ENCODE measurements at places on chromosomes 5 and 9. TPM values are rescaled to one million over a fixed set of nuclear protein-coding genes. Genes with fewer than 3 reads are reported as not detected.

GRCh38 chr5:134490255-134490924 is 35.1 kb upstream of the JADE2 start:
- no peak for DNase-seq

DNA sequence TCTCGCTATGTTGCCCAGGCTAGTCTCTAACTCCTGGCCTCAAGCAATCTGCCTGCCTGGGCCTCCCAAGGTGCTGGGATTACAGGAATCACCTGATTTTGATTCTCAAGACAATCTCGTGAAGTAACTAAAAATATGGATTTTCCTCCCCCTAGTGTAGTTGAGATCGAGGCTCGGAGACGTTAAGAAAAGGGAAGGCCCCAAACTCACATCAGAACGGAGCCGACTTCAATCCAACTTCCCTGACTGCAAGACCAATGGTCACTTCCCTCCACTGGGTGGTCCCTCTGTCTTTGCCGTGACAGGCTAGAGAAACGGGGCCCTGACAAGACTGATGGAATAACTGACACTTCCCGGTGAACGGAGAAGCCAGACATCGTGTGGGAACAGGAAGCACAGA is 28.3 kb downstream of the BARHL1 start:
- no peak for DNase-seq

GRCh38 chr5:110823571-110823970 is 84.8 kb downstream of the SLC25A46 start:
- DNase-seq: no peak

DNA sequence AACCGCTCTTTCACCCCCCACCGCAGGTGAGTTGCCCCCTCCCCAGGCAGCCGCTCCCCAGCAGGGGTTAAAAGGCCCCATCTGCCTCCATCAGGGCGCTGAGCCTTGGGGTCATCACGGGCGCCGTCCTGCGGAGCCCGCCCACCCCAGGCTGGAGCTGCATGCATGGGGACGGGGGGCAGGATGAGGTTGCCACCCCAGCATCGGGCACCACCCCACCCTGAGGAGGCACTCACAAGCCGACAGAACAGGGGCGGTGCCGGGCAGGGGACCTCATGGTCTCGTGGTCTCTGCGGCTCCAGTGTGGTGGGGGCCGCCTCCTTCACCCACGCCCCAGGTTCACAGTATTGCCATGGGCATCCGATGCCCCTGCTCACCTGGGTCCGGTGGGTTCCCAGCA is 16.5 kb downstream of the PTGES start:
- DNase-seq: no peak

HACD4 gene
- 4.1 TPM for total RNA-seq

GRCh38 chr5:56207537-56207936 is 25.6 kb downstream of the ANKRD55 start:
- no peak for DNase-seq

GRCh38 chr9:134895097-134895496 is 14.5 kb downstream of the FCN2 start:
- DNase-seq: peak; percentile 84

GRCh38 chr5:174305241-174305681 is 259.8 kb downstream of the NSG2 start:
- DNase-seq: no peak

DNA sequence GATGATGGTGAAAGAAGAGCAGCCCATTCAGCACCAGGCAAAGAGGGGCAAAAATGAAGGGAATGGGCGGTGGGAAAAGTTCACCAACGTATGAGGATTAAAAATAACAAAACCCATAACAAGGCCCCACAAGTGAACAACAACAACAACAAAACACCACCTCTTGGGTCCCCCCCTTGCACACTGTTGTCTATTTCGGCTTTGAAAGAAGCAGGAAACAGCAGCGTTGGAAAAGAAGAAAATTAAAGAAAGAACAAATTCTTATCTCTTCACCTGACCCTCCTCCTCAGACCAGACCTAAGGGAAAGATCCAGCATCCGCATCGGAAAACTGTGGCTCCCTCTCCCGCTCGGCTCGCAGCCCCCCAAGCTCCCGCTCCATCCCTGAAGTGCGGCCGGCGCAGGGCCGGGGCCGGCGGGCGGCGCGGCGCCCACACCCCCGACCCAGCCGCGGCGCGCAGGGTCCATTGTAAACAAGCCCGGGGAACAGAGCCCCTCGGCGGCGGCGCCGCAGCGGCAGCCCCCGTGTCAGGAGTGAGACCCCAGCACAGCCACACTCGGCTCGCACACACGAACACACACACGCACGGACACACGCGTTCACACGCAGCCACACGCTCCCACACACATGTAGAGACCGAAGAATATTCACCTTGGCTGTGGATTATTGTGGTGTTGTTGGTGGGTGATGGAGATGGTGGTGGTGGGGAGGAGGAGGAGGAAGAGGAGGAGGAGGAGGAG is 535 bp downstream of the RFX3 start:
- DNase-seq: no peak

KYAT1 gene
- total RNA-seq: 12.1 TPM

DNA sequence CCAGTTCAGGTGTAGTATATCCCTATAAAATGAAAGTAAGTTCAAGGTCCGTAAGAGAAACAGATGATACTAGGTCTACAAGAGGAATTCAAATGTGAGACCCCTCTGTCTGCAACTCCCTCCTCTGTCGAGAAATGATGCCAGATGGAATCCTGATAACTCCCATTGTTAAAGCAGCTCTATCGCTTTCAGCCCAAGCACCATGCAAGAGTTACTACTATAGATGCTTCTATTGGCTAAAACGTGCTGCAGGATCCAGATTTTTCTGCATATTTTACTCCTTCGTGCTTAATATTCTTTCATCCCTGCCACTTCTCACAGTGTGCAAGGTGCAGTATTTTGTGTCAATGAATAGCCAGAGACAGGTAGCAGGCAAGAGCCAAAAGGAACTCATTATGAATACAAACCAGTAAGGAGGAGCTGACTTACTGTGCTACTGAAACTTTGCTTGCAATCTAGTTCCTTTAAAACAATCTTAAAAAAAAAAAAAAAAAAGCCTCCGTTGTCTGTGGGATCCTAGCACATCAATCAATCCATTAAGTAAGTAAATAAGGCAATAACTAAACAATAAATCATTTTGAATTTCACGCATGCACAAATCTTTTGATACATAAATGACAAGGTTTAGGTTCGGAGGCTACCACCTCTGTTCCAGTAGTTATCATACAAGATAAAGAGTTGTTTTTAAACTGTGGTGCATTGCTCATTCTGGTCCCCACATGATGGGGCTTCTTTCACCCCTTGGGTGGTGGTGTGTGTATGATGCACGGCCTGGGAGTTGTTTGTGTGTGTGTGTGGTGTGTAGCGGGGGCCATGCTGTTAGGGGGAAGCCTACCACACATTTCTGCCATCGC is 151.1 kb upstream of the MPDZ start:
- DNase-seq: peak; percentile 80

DNA sequence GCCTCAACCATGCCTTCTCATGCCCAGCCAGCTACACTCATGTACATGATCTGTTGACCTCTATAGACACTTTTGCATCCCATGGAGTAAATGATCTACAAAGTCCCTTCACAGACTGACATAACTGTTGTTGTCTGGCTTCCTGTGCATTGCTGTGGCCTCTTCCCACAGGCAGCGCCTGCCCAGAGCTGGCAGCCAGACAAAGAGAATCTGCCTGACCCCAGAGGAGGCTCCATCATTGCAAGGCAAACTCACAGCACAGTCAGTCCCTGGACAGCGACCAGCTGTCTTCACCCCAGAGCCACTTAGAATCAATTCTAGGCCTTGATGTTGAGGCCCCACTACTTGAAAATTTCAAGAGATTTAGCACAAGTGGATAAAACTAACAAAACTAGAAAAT is 65.5 kb downstream of the INSYN2B start:
- DNase-seq: no peak

GRCh38 chr9:134190232-134191121 is 26.1 kb upstream of the RNU6ATAC start:
- DNase-seq: no peak

CRB2 gene
- 8.6 TPM for total RNA-seq

DNA sequence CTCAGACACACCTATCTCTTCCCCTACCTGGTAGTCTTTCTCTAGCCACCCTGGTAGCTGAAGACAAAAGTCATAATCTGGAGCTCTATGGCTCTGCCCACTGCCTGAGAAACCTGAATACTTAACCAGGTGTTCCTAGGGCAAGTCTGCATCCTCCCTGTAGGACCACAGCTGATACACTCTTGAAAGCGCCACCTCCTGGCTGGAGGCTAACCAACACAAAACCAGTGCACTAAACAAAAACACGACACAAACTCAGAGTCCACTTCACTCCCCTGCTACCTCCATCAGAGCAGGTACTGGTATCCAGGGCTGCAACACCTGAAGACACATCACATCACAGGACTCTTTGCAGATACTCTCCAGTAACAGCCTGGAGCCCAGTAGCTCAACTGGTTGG is 84.6 kb upstream of the ANXA1 start:
- no peak for DNase-seq
